ENCODE measurements at places on chromosomes 5 and 9.

- DNase-seq, result no peak
These were observed 49.5 kb downstream of the EGFLAM start for GRCh38 chr5:38307845-38308244.

- peak; percentile 68 for DNase-seq
These were observed 15.1 kb downstream of the ERMP1 start for GRCh38 chr9:5817862-5818261.

GRCh38 chr9:105355781-105356180, 92.1 kb upstream of the FSD1L start:
- DNase-seq, result no peak

- DNase-seq, result no peak
These were observed 130.8 kb downstream of the ZNF354C start for GRCh38 chr5:179190851-179191505.

- no peak for DNase-seq
These were observed 65.3 kb downstream of the FAM174A start for GRCh38 chr5:100600298-100600994.

- peak; percentile 64 for DNase-seq
These were observed 48.9 kb downstream of the DAB2IP start for GRCh38 chr9:121700165-121700831.

DNA sequence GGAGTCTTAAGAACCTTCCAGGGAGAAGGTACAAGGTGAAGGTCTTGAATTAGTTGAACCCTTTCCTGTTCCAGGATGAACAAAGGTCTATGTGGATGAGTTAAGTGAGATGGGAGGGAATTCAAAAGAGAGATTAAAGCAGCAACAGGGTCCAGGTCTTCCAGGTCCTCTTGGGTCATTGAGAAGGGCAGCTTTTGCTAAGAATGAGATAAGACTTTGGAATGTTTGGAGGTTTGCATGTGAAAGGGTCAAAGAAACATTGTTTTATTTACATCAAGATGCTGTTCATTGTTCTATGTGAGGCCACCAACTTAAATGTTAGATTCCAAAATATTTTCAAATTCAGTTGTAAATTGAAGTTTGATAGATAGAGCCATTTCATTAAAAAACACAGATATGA, 463.9 kb downstream of the ANXA1 start:
- DNase-seq, result no peak

DNA sequence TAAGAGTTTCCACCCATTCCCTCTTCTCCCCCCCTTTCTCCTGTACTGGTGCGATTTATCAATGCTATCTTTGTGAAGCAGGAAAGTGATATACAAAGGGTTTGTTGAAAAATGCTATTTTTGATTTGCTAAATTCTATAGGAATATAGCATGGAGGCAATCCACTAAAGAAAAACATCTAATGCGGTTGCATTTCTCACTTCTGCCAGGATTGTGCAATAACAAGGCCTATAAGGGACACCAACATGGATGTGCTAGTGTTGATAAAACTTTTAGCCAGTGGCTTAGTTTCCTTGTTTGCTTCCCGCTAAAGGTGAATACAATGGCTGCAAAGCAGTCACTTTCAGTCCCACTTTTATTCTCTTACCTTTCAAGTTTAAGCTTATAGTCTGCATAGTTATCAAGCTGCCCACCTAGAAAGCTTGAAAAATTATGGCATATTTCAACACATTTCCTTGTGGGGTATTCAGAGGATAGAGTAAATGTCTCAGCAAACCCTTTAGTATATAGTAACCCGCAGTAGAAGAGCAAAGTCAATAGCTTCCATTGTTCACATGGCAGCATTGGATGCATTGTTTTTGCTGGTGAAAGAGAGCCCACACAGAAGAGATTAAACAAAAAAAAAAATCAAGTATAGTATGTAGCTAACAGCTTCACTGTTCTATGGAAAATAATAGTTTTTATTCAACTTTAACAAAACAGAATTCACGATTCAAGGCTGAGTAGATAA, 674.6 kb upstream of the SEMA6A start:
- DNase-seq, result no peak

GRCh38 chr5:91103353-91104061, 279.6 kb downstream of the ARRDC3 start:
- no peak for DNase-seq

- DNase-seq, result peak; percentile 50
These were observed 124.4 kb downstream of the PIK3R1 start for GRCh38 chr5:68339921-68340321.

DNA sequence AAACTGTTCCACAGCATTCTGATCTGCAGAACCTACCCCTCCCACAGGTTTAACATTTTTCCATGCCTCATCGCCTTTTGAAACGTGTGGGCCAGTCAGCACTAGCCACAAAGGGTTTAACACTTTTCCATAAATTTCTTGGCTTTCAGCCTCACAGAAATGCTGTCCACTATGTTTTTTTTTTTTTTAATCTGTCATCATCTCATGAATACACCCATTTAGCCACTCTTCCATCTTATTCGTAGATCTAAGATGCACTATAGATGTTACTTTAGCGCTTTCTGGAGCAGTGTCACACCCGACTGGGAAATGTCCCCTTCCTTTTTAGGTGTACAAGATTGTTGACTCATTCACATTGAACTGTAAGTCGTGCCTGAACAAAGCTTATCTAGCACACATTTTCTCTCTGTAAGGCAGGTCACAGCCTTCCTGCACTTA, 62.3 kb downstream of the GCNT1 start:
- DNase-seq, result no peak

DNA sequence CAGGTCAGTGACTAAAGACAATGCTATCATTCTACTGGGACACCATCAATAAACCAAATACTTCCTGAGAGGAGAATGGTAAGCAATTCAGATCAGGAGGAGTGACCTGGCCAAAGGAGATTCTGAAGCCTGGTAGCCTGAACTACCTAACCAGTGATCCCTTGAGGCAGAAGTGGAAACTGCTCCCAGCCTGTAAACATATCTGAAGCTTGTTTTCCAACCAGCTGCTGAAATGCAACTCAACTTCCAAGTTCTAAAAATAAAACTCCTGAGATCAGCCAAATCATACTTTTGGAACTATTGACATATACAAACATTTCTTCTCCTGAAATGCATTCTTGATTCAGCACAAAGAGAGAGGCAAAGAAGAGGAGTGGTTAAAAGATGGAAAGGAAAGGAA, 204.1 kb downstream of the EBF1 start:
- DNase-seq, result peak; percentile 62

DNA sequence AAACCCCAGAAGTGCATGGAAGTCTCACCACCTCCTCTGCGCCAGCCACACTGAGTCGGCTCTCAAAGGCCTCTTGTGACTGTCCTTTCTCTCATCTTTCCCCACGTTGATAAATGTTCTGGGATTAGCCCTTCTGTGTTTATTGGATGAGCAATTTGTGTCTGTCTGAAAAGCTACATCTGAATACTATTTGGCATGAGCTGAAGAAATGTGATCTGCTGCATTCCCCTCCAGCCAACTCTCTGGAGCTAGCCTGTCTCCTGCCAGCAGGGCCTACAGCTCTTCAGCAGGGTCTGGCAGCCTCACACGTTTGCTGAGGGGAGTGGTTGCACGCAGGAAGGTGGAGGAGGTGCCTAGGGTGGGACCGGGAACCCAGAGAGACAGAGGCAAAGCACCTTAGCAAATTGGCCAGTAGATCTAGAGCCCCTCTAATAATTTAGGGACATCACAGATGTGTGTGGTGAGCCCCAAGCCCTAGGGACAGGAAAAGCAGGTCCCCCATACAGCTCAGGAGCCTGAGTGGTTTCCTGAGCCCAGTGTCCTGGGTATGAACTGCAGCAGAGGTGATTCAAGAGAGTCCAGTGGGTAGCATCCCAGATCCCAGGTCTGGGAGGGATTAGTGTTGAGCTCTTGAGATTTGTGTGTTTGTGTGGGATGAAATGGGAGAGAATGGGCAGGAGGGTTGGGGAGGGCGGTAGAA, 20.5 kb upstream of the B4GALT1 start:
- peak; percentile 83 for DNase-seq

DNA sequence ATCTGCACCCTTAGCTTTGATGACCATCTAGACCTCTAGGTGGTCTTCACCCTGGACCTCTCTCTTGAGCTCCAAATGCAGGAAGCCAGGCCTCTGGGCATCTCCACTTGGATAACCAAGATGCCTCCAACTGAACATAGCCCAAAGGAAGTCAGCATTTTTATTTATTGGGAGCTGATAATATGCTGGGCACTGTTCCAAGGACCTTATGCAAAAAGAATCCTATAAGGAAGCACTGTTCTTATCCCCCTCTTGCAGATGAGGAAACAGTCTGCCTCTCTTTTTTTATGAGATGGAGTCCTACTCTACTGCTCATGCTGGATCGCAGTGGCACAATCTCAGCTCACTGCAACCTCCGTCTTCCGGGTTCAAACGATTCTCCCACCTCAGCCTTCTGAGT, 219.9 kb downstream of the CDK5RAP2 start:
- no peak for DNase-seq

GRCh38 chr5:77851176-77852067, 75.3 kb upstream of the TBCA start:
- DNase-seq, result peak; percentile 63

DNA sequence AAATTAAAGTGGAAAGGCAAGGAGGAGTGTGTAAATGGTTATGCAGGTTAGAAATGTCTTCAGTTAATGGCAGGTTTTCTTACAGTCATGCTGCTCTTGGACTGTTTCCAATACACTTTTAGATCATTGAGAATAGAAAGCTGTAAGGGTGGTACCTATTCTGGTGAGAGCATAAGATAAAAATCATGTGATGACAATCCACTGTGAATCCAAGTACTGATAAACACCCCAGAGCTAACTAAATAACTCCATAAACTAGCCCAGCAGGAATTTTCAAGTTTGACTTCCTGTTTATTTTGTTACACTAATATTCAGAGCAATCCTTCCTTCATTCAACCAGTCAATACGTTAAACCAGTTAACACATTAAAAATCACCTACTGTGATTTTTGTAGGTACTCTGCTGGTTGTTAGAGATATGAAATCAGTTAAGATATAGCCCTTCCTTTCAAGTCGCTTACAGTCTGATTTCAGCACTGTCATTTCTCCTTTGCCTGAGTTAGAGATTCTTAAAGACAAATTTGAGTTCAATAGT, 22.6 kb downstream of the VCAN start:
- no peak for DNase-seq

DNA sequence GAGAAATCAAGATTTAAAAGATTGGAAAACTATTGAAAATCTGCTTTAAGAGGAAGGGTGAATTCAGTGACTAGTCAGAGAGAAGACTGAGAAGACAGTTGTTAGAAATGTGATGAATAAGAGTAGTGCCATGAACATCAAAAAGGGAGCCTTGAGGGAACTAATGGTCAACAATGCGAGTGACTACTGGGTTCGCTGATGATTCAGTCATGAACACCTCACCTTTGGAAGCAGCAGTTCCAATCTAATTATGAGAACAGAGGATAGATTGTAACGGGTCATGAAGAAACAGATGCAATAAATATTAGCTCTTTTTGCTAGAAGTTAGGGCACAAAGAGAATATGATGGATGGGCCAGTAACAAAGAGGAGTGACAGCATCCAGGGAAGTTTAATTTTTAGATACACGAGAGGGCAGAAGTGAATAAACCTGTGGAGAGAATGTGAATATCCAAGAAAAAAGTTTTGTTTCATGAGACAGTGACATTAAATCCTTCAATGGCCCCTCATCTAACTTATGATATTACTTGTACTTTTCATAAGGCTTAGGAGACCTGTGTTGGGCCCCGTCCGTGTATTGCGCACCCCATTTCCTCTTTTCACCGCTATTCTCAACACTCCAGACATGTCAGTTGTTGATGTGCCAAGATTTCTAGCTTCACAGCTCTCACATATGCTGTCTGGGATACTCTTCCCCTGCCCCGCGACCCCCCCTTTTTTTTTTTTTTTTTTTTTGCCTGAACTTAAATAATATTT, 23.5 kb upstream of the IFNE start:
- DNase-seq, result no peak

GRCh38 chr9:70534471-70534870, 120.0 kb upstream of the KLF9 start:
- DNase-seq, result peak; percentile 39

- DNase-seq, result no peak
These were observed 353.4 kb upstream of the SLC30A5 start for GRCh38 chr5:68740226-68740910.

GRCh38 chr9:114929201-114929600, 1.2 kb downstream of the TNFSF8 start:
- DNase-seq, result no peak

DNA sequence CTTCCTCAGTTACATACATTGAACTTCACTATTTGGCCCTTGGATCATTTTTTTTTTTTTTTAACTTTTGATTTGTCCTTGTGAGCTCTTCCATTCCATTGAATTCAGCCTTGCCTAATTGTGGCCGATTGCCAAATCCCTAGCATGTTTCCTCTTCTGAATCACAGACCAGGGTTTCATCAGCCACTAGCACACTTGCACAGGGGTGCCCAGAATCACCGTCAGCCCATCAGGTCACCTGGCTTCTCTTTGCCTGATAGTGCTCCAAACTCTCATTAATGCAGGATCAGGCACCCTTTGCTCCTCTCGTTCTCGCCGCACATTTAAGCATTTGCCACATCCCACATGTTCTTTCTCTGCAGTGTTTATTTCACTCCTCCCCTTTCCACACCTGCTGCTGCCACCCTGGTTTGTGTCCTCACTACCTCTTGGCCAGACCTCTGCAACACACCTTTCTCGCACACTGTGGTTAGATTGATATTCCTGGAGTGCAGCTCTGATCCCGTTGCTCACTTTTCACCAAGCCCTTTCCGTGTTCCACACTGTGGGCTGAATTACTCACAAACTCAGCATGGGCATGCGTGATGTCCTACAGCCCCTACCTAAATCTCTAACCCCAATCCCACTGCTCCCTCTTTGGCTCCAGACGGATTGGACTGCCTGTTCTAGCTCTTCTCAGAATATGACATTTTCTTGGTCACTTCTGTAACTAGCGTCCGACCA, 9.8 kb downstream of the PIK3R1 start:
- DNase-seq, result peak; percentile 91

- DNase-seq, result no peak
These were observed 104.4 kb downstream of the PJA2 start for GRCh38 chr5:109305352-109305751.

- DNase-seq, result no peak
These were observed 402.3 kb upstream of the ADAMTS16 start for GRCh38 chr5:4737868-4738267.

Measured in adipocyte (in vitro differentiated cells).